ENCODE measurements at places on chromosomes 13 and 19.

- DNase-seq: no peak
Measured at GRCh38 chr19:17320435-17320834, 11.1 kb downstream of the DDA1 start.

- no peak for DNase-seq
Measured at GRCh38 chr19:5354403-5354802, 13.8 kb upstream of the PTPRS start.

GRCh38 chr19:3664879-3665642, 35.2 kb downstream of the PIP5K1C start:
- no peak for DNase-seq

GRCh38 chr13:102658660-102659059, 36.2 kb downstream of the METTL21C start:
- DNase-seq: no peak

- no peak for DNase-seq
Measured at GRCh38 chr13:40342461-40342860, 324.0 kb downstream of the FOXO1 start.

- no peak for DNase-seq
Measured at GRCh38 chr13:60933638-60934037, 482.0 kb downstream of the PCDH20 start.

GRCh38 chr19:51654783-51655182, 8.2 kb upstream of the SIGLEC14 start:
- no peak for DNase-seq

DNA sequence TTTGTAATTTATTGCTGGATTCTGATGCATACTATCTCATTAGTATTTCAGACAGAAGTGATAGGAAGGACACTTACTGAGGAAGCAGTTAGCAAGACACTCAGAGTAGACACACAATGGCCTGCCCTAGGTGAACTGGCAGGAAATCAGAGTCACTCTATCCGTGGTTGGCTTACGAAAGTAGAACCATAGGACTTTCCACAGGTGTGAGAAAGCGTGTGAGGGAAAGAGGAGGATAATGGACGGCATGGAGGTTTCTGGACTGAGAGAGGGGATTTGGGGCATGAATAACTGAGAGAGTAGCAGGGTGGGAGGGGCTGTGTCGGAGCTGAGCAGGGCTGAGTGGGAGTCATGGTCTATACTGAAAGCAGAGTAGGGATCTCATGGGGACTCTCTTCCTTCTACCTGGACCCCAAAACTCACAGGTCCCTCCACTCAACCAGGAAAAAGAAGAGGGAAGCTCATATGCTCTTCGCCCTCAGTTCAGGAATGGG, 18.7 kb upstream of the EID2 start:
- DNase-seq: no peak

DNA sequence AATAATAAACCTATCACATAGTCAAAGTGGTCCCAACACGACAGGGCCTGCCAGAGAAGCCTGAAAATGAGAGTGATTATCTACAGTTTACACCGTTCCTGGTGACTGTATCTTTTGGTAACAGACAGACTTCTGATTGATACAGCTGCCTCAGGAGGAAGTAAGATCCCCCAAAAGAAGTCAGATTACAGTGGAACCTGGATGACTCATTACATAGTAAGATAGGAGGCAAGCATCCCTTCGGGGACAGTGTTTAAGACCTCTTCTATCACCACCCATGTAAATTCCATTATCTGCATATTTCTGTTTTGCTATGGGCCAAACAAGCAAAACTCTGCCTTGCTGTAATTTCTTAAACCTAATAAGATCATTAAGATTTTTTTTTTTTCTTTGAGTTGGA, 44.0 kb upstream of the FLT1 start:
- DNase-seq: no peak

DNA sequence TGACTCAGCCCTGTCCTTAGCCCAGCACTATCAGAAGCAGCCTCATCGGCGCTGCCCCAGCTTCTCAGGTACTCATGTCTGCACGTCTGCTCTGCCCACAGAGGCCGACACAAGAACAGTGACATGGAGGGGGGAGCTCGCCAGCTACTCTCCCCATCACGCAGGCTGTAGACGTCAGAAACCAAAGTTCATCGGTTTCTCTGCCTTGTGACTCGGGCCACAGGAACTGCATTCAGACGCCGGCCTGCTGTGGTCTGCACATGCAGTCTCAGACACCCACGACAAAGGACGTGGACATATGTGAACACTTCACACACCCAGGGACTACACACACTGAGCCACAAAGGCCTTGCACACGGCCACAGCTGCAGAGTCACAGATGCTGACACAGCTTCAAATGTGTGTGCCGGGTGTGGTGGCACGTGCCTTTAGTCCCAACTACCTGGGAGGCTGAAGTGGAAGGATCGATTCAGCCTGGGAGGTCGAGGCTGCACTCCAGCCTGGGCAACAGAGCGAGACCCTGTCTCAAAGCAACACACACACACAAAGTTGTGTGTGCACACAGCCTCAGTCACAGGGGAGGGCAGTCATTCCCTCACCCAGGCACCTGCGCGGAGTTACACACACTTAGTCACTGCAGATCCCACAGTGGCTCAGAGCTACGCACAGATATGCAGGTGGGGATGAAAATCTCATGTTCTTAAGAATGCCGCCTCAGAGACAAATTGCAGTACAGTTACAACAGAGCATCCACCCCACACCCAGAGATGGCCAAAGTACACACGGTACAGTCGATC, 4.9 kb upstream of the ZFP36 start:
- DNase-seq: no peak

GRCh38 chr19:19662871-19663255, 613 bp downstream of the ATP13A1 start:
- DNase-seq: peak; percentile 6

DNA sequence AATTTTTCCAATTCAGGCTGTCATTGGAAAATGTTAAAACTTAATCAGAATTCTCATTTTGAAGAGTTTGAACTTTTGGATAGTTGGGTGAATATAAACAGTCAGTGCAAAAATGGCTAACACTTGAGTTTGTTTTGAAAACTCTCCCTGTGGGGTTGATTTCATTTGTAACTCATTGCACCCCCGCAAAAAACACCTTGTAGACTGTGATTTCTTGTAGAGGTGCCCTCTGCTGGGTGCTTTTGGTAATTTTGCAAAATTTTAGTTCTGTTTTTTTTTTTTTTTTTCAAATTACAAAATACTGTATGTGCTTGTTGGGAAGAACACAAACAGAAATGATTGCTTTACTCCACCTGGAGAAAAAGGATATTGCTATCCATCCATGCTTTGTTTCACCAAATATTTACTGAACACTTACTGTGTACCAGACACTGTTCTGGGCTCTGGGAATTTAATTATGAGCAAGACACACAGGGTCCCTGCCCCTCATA, 28.2 kb upstream of the GPI start:
- peak; percentile 47 for DNase-seq

DNA sequence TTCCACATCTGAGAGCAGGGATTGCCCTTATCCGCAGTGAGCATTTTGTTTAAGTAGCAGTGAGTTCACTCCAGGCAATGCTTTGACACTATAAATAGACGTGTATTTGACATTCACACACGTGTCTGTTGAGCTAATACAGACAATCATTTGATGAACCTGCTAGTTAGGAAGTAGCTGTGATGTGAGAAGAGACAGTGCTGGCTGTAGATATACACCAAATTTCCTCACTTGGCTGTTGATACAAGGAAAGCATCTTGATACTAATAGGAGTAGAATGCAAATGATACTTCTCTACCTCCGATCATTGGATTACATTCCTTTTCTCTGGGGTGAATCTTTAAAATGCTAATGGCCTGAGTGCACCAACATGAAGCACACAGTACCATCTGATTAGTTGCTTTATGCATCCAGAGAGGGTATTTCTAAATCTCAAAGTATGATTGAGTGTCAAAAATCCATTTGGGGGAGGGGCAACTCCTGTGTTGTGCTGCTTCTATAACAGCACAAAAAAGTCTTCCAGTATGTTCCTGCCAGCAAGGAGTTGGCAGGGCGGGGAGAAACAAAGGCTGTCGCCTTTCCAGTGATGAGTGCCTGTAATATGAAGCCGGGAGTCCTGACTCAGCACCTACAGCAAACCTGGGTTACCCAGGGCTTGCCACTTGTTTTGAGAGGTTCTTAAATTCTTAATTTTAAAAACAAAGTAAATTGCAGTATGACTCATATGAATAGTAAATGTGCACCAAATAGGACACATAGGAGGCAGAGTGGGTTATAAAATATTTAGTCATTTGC, 7.0 kb downstream of the CUL4A start:
- DNase-seq: no peak

DNA sequence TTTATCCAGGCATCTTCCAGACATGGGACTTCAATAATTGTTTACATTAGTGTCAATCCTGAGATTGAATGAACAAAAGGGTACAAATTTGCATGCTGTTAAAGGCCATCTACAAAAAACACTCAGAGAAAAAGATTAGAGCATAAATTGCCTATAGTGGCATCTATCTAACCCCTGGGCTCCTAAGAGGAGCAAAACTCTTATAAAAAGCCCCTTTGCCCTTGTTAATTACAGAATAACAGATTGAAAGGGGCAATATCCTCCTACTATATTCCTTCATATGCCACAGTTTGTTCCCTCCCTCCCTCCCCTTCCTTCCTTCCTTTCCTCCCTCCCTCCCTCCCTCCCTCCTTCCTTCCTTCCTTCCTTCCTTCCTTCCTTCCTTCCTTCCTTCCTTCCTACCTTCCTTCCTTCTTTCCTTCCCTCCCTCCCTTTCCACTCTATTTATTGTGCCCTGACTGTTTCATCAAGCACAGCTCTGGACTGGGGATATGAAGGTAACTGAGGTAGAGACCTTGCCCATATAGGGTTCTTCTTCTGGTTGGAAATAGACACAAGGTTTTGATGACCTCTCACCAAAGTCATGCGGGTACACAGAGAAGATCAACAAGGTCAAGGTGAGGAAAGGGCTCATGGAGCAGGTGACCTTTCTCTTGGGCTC, 49.5 kb downstream of the PCDH8 start:
- no peak for DNase-seq

- no peak for DNase-seq
Measured at GRCh38 chr13:109228211-109228610, 558.2 kb downstream of the IRS2 start.

DNA sequence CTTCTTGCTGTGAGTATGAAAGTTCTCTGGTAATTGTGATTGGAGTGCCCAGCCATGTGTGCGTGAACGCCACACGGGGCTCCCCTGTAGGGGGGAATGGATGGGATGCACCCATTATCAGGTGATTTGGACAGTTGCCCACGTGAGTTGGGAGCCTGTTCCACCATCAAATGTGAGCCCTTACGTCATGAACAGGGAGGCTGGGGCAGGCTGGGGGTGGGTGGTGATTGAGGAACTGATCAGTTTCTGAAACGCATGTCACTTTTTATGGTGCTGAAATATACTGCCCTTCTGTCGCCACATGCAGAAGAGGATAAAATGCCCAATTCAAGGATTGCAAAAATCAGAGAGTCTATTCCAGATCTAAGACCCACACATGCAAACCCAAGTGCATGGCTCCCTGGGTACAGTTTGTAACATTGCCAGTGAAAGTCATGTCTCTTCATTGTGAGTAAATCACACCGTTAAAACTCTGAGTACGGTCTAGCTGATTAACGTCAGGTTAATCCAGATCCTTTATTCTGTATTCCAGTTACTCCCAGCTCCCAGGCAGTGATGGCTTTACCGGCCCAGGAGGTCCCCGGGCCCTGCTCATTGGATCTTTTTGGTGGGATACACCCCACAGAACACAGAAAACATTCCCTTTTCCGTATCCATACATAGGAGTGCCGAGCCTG, 90.2 kb downstream of the RAB20 start:
- DNase-seq: peak; percentile 5

GRCh38 chr13:112469071-112469745, 93.1 kb downstream of the SPACA7 start:
- no peak for DNase-seq

- no peak for DNase-seq
Measured at GRCh38 chr13:31967155-31967554, 64.4 kb upstream of the FRY start.

DNA sequence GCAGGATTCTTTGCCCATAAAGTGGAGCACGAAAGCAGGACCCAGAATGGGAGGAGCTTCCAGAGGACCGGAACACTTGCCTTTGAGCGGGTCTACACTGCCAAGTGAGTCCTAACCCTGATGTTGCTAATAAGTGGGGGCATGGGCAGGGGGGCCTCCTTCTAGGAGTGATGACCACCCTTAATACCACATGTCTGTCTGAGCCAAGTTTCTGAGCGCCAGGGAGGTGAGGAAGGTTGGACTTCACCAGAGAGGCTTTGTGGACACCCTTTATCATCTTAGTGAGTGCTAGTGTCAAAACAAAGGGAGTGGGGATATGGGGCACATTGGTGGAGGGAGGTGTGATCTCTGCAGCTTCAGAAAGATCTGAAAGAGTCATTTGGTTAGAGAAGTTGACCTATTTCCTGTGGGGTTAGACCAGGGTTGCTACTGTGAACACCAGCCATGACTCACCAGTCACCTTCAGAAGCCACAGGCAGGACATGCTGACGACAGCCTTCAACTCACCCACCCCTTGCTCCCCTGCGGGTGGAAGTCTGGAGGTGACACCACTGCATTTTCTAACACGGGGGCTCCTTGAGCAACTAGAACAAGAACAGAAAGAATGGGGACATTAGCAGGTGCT, 8.8 kb downstream of the ALOX5AP start:
- peak; percentile 34 for DNase-seq
